ENCODE measurements at places on chromosomes 4 and X.

GRCh38 chrX:120755066-120755846 lies 120.4 kb downstream of the CT47B1 start:
- DNase-seq = no peak

GRCh38 chrX:1751781-1752180 lies 136.9 kb downstream of the ASMT start:
- DNase-seq = no peak

GRCh38 chr4:56321251-56321650 lies 66.0 kb downstream of the AASDH start:
- DNase-seq = no peak

GRCh38 chrX:154596290-154596929 lies 11.5 kb downstream of the CTAG1A start:
- DNase-seq = no peak

DNA sequence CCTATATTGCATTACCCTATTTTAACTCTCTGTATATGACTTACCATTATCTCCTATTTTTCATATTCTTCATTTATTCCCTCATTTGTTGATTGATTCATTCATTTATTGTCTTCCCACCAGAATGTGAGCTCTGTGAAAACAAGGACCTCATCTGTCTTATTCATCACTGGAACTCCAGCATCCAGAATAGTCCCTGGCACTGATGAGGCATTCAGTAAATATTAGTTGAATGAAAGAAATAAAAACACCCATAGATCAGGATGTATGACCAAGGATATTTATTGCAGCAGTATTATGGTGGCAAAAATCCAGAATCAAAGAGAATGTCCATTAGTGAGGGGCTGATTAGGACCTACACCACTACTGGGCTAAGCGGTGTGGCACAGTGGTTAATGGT lies 164.9 kb downstream of the SPRY1 start:
- no peak for DNase-seq

GRCh38 chrX:22203186-22203585 lies 69.5 kb upstream of the CBLL2 start:
- no peak for DNase-seq

- DNase-seq = no peak
Measured at GRCh38 chr4:111393781-111394180, 751.5 kb upstream of the FAM241A start.

All from hippocampal formation (tissue), 2 donors.